Stimulated activated CD4-positive, alpha-beta T cell treated with anti-CD3 and anti-CD28 coated beads, TNF-alpha, amount 100 ng/mL, for 1 hour (primary cell): ENCODE measurements at places on chromosomes 11 and 22.

DNA sequence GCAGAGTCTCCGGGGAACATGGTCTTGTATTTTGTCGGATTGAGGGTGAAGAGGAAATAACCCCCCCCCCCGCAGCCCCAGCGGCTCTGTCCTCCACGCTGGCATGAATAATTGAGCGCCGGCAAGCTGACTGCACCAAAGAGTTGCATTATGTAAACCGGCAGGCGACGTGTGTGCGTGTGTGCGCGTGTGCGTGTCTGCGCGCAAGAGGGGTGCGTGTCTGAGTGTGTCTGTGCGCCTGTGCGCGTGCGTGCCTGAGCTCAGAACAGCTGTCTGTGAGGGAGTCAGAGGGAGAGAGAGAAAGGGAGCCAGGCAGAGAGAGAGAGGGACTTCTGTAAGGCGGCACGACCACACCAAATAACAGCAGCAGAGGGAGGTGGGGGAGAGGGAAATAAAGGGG lies 94.4 kb downstream of the SCN3B start:
- no peak for DNase-seq

GRCh38 chr11:27700351-27701301 lies at the start of gene BDNF:
Gene BDNF (minus strand): TSS chr11:27700455. CDS start chr11:27658564, 41,891 bp downstream.
- no peak for DNase-seq

GRCh38 chr22:47073075-47073474 lies 310.6 kb downstream of the TBC1D22A start:
- DNase-seq, result no peak

- no peak for DNase-seq
Measured at GRCh38 chr22:49019737-49020713, 807.6 kb downstream of the BRD1 start.

- no peak for DNase-seq
Measured at GRCh38 chr22:21990445-21991303, 8.1 kb upstream of the TOP3B start.

DNA sequence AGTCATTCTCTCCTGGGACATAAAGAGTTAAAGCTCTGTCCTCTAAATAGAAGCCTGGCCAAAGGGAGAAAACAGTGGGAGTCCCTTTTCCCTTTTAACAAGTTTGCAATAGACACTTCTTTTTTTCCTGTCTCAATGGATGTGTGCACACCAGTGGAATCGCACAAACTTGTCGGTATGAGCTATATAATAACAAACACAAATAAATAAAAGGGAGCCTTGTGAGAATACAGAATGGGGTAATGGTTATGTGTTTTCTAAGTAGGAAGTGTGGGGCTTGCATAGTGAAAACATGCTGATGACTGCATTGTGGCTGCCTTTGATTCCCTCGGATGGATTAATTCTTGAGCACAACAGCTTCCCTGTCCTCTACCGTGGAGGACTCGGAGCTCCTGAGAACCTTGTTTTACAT lies 131.9 kb downstream of the WNT7B start:
- no peak for DNase-seq

DNA sequence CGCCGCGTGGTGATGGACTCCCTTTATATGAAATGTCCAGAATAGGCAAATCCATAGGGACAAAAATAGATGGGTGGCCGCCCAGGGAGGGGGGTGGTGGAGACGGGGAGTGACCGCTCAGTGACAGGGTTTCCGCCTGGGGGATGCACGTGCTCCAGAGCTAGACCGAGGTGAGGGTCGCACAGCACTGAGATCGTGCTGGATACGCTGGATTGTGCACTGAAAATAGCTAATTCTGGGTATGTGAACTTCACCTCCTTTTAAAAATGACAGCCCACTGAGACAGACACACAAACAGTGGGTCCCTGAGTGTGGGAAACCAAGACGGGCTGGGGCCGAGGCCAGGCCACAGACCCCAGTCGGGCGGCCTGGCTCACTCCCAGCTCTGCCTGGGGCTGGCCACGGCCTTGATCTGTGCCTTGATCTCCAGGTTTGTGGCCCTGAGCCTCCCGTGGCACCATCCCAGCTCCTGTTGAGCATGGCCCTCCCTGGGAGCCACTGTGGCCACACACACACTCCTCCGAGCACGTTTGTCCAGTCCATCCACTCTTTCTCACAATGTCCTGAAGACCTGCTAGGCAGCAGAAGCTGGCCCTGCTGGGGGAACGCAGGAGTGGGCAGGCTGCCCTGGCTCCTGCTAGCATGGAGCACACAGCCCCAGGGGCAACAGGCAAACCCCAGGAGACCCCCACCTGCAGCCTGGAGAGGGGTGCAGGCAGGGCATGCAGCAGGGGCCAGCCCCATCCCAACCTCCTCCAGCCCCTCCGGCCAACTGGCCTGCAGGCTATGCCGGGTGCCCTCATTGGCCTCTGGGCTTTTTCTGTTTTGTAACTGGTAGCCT lies 41.0 kb upstream of the TH start:
- no peak for DNase-seq

DNA sequence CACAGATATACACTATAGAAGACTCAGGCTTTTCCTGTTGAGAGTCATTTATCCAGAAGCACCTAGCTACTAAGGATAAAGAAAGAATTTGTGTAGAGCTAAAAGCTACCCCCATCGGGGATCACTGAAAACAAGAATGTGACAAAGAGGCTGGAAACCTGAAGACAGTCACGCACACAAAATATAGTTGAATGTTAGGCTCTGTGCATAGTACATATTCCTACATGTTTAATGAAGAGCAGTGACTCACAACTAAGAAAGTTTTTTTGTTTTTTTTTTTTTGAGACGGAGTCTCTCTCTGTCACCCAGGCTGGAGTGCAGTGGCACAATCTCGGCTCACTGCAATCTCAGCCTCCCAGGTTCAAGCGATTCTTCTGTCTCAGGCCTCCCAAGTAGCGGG lies 8.4 kb downstream of the OR10V1 start:
- DNase-seq, result no peak

- DNase-seq, result no peak
Measured at GRCh38 chr22:29715240-29715639, 4.6 kb upstream of the CABP7 start.

- DNase-seq, result no peak
Measured at GRCh38 chr11:105870516-105871113, 151.4 kb downstream of the MSANTD4 start.

GRCh38 chr11:113174882-113175281 lies 139.5 kb upstream of the TTC12 start:
- DNase-seq, result no peak

DNA sequence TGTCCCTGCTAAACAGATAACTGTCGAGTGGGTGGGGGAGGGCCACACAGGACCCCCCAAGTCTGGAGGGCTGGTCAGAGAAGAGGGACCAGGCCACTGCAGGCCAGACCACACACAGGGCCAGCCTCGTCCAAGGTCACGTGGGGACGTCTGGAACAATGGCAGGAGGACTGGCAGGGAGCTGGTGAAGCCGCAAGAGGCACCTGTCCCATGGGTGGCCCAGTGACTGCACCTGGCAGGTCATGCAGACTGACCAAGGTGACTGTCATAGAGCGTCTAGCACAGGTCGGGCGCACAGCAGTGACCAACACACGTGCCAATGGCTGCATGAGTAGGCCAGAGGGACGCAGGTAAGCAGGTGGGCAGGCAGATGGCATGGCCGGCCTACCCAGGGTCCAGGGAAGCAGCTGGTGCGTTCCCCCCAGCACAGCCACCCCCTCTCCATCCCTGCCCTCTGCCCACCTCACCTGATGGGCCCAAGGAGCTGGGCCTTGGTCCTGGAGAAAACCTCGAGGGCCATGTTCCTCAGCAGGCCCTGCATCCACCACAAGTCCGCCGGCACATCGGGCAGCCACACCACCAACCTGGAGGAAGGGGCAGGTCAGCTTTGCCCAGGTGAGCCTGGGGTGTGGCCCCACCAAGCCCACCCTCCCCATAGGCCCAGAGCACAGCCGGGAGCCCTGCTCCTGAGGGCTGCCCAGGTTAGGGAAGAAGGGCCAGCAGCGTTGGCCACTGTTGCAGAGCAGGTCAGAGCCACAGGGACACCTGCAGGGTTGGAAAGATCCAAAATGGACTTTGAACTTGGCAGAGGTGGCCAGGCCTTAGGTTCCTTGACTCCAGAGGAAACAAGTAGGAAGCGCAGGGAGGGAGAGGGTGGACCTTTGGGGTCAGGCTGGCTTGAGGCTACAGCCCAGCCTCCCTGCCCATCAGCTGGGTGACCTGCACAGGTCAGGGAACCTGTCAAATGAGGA lies 10.4 kb downstream of the PNPLA5 start:
- DNase-seq, result no peak

DNA sequence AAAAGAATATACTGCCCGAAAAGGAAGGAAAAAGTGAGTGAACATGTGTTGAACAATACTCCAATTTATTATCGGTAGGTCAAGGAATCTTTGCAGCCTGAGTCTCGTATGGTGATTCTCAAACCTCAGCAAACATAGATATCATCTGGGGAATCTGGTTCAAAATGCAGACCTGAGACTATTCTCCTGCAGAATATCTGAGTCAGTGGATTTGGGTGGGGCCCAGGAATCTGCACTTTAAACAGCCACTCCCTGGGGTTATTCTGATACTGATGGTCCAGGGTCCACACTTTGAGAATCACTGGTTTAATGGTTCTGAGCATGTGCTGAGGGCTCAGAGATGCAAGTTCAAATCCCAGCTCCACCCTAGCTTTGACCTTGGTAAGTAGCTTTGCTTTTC lies 53.6 kb upstream of the GRK3 start:
- no peak for DNase-seq

GRCh38 chr22:21902296-21903087 lies 35.0 kb upstream of the MAPK1 start:
- DNase-seq, result no peak

DNA sequence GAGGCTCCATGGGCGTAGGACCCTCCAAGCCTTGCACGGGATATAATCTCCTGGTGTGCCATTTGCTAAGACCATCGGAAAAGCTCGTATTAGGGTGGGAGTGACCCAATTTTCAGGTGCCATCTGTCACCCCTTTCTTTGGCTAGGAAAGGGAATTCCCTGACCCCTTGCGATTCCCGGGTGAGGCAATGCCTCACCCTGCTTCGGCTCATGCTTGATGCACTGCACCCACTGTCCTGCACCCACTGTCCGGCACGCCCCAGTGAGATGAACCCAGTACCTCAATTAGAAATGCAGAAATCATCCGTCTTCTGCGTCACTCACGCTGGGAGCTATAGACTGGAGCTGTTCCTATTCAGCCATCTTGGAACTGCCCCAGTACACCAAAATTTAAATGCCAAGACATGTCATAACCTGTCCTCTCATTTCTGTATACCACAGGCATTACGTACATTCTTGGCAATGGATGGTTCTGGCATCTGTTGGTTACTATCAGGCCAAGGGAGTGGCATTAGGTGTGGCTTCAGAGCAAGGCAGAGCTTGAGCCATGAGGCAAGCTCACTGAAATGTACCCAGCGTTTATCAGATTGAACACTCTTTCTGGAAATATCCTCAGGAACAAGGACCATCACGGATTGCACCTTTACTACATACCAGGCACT lies 95.4 kb upstream of the GALNT18 start:
- no peak for DNase-seq

DNA sequence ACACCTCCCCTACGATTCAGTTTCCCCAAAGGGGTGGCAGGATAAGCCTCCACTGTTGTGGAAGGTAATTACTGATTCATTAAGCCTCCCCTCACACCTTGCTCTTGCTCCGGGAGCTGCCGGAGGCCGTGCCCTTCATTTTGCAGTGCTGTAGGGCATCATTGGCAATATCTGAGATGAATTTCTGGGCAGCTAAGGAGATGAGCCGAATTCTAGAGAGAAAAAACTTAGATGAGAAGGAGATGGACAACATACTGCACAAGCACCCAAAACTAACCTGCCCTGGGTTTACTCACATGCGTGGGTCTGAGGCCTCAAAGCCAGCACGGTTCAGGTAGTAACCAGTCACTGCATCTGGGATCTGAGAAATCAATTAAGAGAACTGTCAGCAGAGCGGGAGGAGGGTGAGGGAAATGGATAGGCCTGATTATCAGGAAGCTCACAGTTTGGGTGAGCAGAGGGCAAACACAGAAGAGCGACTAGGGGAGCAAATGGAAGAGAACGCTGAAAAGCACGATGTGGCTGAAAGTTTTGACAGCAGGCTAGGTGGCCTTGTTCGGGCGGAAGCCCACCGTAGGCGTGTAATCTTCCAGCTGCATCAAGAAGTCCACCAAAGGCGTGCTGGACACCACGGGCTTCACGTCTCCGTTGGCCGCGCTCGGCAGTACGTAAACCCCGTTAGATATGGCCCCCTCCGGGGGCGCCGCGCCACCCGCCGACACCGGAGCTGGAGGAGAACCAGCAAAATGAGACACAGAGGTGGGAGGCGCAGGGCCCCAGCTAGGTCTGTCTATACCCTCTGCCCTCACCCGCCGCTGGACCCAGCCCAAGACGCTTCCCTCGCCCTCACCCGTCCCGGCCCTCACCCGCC lies 689 bp downstream of the TAF10 start:
- no peak for DNase-seq

DNA sequence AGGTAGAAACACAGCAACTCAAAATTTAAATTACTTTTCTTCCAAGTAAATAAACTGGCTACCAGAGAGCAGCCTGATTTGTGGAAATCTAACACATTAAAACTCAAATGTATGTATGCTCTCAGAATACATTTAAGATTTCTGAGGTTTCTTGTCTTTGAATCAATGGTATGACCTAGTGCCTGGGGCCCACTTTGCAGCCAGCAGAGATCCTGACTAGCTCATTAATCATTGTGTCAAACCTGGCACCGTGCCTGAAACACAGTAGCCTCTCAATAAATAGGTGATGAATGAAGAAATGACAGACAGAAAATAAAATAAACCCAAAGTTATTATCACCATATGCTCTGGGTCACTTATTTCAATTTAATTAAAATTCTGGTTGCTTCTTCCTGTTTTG lies 176.2 kb upstream of the FAT3 start:
- DNase-seq, result no peak

DNA sequence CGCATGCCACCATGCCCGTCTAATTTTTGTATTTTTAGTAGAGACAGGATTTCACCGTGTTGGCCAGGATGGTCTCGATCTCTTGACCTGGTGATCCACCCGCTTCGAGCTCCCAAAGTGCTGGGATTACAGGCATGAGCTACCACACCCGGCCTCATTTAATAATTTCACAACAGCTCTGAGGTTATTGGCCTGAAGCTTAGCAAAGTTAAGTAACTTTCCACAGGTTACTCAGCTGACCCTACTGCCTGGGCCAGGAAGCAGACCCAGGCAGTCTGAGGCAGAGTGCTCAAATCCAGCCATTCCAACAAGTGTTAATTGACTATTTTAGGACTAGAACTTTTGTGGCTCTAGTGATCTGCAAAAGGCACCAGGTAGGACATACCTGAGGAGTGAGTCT lies 52.2 kb upstream of the L3MBTL2 start:
- no peak for DNase-seq
